Stromal cell of bone marrow (primary cell): ENCODE measurements at places on chromosomes 1 and 21.

DNA sequence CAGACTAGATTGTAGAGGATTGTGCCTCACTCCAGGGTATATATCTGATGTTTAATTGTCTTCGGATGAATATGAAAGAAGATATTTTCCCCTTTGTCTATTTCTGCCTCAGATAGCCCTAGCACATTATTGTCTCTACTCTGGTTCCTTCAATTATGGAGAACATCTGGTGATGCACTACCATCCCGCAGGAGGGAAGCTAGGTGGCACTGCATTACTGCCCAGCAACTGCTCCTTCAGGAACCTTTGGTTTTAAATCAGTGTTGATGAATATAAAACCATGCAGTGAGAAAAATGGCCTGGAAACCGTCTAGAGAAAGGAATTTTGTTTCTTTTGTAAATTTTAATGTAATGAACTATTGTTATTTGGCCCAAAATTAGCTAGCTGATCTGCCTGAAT, 68.5 kb downstream of the GPR88 start:
- no peak for DNase-seq

DNA sequence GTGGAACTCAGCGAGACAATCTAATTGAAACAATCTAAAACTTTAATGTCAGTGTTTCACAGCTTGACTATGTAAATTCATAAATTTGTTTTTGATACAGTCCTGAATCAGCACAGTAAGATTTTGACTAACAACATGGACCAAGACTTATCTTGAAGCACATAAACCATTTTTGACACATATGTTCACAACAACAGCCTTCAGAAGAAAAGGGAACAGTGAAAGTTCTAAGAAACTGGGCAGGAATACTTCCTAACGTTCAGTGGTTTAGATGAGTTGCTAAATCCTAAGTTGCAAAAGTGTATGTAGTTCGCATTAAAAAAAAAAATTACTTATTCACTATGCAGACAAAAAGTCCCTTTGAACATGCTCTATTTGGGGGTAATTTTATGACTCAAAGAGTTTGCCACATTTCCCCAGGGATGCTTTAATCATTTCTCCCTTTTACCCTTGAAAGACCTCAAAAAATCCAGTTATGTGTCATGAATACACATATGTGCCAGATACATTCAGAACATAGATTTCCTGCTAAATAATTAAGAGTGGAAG, 120.2 kb downstream of the MRPL39 start:
- DNase-seq = peak; percentile 40

DNA sequence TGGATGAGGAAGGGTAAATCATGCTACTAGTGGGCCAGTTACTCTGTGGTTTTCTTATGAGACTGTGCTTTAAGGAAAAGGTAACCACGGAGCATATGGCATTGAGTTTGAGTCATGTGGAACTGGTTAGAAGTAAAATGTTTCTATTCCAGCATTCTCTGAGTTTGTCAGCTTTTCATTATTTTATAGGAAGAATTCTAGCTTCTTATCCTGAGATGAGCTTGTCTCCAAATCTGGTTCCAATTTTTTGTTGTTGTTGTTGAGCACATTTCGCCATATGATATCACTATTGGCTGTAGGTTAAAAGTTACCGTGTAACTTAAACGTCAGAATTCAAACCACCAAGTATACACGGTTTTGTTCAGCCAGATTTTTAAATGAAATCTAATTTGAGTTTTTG, 69.9 kb downstream of the ATF6 start:
- peak; percentile 38 for DNase-seq

DNA sequence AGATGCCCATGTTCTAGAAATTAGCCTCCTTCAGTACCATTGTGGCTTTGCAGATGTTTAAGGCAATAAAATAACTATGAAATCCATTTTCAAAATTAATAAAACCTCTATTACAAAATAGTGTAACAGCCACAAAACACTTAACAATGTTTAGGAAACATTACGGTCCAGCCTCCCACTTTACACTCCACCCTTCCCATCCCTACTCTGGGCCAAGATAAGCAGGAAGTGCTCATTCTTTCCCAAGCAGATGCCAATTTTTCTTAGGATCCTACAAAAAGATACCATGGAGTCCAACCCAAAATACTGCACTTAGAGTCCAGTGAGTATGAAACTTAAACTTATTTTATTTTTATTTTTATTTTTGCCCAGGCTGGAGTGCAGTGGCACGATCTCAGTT, 150.8 kb downstream of the NR5A2 start:
- DNase-seq = peak; percentile 28

GRCh38 chr1:209395169-209395568, 188.3 kb upstream of the CAMK1G start:
- DNase-seq = no peak

GRCh38 chr1:117284399-117285215, 73.9 kb upstream of the VTCN1 start:
- DNase-seq = peak; percentile 34

DNA sequence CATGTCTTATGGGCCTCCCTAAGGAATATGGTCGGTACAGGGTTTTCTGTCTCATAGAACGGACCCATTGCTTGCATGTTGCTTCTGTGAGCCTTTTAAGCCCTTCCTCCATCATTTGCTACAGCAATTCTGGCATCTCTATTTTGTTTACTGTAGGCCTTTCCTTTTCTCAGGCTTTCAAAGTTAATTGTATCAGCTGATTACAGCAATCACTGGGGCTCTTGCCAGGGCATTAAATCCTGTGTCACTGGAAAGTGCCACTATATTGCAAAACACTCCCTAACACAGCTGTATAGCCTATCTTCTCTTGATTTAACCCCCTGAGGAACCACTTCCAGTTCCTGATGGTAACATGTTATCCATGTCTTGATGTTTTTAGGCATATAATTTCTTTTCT, 156.5 kb downstream of the PDE4B start:
- no peak for DNase-seq

DNA sequence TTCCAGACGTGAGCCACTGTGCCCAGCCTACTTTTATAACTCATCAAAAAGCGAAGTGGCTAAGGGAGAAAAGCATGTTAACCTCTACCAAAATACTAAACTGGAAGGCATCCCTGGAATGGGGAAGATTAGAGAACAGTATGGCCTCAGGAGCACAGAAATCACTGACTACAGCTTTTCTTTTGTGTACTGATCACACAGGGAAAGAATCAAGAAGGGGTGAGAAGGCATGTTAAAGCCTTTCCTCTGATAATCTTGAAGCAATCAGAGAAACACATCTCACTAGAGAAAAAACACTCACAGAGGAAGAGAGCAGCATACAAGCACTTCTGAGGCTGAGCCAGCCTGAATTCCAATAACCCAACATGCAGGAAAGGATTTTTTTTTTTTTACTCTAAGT, 10.7 kb downstream of the PCAT6 start:
- DNase-seq = peak; percentile 22

DNA sequence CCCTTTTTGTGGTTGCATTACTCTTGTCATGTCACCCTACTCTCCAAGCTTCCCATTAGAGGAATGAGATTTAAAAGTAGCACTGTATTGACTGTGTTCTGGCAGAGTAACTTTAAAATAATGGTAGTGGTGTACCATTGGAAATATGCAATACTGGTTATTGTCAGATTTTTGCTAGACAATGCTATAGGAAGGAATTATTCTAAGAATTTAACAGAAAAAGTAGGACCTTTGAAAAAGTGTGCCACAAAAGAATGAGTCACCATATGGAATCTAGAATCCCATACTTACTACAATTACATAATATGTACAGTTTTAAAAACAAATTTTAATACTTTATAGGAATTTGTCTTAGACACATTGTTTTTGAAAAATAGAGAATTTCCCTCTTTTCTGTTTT, 13.8 kb downstream of the MIER1 start:
- no peak for DNase-seq

DNA sequence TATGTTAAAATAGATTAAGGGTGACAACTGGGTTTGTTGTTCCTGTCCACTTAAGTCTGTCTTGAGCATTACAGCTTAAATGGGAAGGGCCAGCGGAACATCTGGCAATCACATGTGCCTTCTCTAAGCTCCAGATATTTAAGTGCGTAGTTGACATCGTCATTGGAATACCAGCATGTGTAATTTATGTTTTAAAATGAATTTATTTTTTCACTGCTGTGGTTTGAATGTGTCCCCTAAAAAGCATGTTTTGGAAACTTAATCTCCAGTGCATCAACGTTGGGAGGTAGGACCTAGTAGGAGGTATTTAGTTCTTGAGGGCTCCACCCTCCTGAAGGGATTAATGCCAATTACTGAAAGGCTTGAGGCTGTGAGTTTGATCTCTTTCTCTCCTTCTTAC, 13.4 kb downstream of the ZCCHC17 start:
- DNase-seq = no peak

GRCh38 chr1:57850176-57850940, 426.5 kb upstream of the DAB1 start:
- no peak for DNase-seq

- no peak for DNase-seq
Observed at GRCh38 chr1:46485564-46486431, 3.8 kb upstream of the DMBX1 start.

DNA sequence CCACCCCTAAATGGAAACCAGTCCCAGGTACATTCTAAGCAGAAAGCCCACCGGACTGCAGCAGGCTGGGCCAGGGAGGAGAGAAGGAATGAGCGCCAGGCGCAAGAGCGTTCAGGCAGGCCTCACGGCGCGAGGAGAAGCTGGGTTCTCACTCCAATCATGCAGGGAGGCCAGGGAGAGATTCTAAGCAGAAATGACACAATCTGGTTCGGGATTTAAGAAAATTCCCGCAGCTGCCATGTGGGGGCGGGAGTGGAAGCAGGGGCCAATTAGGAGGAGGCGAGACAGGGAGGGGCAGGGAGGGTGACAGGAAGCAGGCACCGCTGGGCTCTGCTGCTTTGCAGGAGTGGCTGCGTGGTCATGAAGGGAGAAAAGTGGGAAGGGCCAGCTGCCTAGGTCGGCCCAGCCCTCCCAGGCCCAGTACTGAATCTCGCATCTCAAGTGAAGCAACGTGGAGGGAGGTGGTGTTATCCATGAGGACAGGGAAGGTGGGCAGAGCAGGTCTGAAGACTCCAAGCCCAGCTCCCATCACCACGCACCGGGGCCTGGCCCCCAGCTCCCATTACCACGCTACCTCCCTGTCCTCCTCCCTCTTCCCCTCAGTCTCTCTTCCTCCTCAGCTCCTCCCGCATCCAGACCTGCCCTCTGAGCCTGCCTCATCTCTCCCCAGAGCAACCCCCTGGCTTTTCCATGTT, 11.8 kb downstream of the NPHP4 start:
- no peak for DNase-seq

- no peak for DNase-seq
Observed at GRCh38 chr1:3226701-3227350, 157.8 kb downstream of the PRDM16 start.

DNA sequence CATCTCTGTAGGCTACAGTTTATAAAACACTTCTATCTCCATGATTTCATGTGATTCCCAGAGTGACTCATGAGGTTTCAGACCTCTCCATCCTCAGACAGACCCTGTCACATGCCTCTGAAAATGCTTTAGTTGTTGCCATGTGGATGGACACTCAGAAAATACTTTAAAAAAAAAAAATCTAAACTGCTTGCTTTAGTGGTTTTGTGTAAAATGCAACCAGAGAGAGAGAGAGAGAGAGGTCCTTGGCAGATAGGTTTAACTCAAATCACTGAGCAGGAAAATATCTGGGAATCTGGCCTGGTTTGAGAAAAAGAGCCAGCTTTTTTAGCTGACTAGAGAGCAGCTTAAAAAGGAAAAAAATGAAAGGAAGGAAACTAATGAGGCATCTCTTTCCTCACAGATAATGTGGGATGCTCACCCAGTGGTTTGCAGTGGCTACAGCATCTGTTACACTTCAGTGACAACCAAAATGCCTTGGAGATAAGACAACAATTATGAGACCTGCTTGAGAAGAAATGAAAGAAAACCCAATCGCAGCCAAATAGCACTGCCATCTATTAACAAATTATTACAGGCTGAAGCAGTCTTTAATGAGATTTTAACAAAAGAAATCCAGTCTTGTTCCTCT, 54.6 kb upstream of the SYT14 start:
- peak; percentile 91 for DNase-seq
